ENCODE measurements at places on chromosomes 7 and 10. TPM values are rescaled to one million over a fixed set of nuclear protein-coding genes. Genes with fewer than 3 reads are reported as not detected.

The SPOCK2 gene
- polyA plus RNA-seq: 58.8 TPM

- H3K27me3 ChIP-seq: peaks cover 2% of the 10 kb centered on the region
- H3K4me3 ChIP-seq: no peak overlapping the region
- H3K36me3 ChIP-seq: no peaks in the 10 kb centered on the region
- DNase-seq: no peak
Observed at GRCh38 chr10:52466464-52466863, 152.4 kb downstream of the DKK1 start.

DNA sequence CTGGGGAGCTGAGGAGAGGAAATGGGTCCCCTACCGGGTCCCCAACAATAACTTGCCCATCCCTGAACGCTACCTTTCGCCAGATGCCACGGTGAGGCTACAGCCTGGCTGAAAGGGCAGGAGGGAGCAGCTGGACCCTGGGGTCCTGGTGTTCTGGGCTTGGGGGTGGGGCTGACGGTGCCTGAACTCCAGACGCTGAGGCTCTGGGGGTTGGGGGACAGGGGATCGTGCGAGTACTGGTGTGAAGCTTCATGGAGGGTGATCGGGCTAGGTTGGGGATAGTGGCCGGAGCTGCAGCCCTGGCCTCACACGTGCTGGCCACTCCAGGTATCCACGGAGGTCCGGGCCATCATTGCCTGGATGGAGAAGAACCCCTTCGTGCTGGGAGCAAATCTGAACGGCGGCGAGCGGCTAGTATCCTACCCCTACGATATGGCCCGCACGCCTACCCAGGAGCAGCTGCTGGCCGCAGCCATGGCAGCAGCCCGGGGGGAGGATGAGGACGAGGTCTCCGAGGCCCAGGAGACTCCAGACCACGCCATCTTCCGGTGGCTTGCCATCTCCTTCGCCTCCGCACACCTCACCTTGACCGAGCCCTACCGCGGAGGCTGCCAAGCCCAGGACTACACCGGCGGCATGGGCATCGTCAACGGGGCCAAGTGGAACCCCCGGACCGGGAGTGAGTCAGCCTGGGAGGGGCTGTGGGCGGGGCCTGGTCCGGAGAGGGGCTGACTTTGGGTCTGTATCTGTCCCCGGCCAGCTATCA, 8.3 kb downstream of the AEBP1 start:
- no peaks in the 10 kb centered on the region for H3K36me3 ChIP-seq
- H3K27me3 ChIP-seq: no peaks in the 10 kb centered on the region

GRCh38 chr10:44662051-44662450, 249.1 kb upstream of the TMEM72 start:
- H3K27ac ChIP-seq: no peak overlapping the region
- H3K36me3 ChIP-seq: no peaks in the 10 kb centered on the region
- H3K4me1 ChIP-seq: no peaks in the 10 kb centered on the region
- DNase-seq: no peak
- H3K27me3 ChIP-seq: no peaks in the 10 kb centered on the region
- no peak overlapping the region for H3K4me3 ChIP-seq

The CYP2C8 gene
- not detected for polyA plus RNA-seq

The BTBD16 gene
- not detected for polyA plus RNA-seq

DNA sequence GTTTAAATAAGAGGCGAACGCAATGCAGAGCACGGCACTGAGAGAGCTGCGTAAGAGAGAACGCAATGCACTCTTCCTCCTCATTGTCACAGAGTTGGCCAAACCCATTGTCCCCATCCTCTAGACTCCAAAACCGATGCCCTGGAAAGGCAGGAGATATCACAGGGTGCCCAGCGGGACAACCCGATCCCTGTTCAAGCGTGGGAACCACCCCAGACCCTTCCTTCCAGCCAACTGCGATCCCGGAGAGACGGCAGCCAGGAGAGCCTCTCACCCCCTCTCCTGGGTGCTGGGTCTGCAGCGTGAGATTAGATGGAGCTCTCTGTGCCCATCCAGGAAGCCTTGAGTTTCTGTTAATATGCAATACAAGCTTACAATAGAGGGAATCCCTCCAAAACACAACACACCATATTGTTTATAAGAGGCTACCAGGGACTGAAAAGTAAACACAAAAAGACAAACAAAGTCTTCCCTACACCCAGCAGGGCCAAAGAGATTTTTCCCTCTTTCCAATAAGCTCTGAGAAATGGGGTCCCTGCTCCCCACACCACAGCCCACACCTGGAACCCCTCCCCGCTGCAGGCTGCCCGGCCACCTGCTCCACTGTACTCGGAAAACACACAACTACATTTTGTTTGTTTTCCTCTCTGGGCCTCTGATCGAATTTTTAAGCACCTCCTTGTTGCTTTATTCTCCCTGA, 187.6 kb downstream of the ADARB2 start:
- DNase-seq: no peak
- H3K27ac ChIP-seq: no peak overlapping the region
- H3K4me3 ChIP-seq: no peak overlapping the region
- peaks cover 3% of the 10 kb centered on the region for H3K27me3 ChIP-seq

DNA sequence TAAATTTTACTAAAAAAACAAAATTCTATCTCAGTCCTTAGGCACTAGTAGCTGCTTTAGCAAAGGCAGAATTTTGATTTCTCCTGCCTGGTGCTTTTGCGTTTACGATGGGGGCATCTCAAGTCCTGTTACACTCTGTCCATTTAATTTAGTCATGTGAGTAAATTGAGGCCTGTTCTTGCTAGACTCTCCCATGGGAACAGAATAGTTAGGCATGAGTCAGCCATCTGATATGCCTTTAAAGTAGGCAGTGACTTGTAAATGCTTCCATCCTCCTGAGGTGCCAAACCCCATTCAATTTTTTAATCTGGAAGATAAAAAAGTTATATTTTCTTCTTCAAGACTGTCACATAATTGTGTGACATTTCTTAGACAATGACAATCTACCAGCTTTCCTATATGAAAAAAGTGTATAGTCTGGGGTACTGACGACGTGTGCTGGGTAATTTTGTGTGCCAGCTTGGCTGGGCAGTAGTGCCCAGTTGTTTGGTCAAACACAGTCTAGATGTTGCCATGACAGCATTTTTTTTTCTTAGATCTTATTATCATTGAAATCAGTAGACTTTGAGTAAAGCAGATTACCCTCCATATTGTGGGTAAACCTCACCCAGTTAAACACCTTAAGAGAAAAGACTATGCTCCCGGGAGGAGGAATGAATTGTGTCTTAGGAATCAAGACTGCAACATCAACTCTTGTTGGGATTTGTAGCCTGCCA, 603.4 kb downstream of the SORCS1 start:
- H3K4me1 ChIP-seq: no peaks in the 10 kb centered on the region
- no peak for DNase-seq
- H3K27me3 ChIP-seq: no peaks in the 10 kb centered on the region
- no peaks in the 10 kb centered on the region for H3K36me3 ChIP-seq

The CRYGN gene
- polyA plus RNA-seq: not detected

- no peaks in the 10 kb centered on the region for H3K36me3 ChIP-seq
- H3K27ac ChIP-seq: peak overlapping the region; percentile 96
- peak; percentile 64 for DNase-seq
- H3K4me3 ChIP-seq: peak overlapping the region; percentile 82
- H3K27me3 ChIP-seq: peaks cover 6% of the 10 kb centered on the region
Observed at GRCh38 chr7:151936207-151936606, 20.0 kb upstream of the GALNTL5 start.

The ZPBP gene
- not detected for polyA plus RNA-seq

DNA sequence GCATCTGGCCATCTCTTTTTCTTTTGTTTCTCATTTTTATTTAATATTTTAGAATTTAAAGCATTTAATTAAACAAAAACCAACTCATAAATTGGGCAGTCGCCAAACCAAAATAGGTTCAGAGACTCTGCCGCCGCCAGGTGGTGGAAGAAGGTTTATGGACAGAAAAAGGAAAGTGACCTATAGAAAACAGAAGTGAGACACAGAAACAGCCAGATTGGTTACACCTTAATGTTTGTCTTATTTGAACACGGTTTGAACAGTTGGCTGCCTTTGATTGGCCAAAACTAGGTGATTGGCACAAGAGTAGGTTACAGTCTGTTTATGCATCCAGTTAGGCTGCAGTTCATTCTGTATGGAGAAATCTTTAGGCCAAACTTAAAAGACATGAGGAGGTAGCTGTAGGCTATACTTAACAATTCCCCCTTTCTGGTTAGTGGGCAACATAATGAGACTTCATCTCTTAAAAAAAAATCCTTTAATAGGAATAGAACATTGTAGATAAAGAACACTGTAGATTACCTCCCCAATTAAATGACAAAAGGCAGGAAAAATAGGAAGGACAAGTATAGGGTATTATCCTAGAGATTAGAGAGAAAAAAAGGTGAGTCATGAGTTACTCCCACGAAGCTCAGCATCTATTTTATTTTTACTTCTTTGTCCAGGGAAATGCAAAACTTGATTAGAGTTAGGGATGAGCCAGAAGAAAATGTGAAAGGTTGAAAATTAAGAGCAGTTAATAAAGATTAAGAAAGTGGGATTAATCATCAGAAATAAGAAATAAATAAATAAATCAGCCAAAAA, 23.9 kb upstream of the CYCS start:
- peaks cover 37% of the 10 kb centered on the region for H3K36me3 ChIP-seq
- no peaks in the 10 kb centered on the region for H3K4me1 ChIP-seq
- DNase-seq: no peak
- no peak overlapping the region for H3K27ac ChIP-seq
- no peak overlapping the region for H3K4me3 ChIP-seq

DNA sequence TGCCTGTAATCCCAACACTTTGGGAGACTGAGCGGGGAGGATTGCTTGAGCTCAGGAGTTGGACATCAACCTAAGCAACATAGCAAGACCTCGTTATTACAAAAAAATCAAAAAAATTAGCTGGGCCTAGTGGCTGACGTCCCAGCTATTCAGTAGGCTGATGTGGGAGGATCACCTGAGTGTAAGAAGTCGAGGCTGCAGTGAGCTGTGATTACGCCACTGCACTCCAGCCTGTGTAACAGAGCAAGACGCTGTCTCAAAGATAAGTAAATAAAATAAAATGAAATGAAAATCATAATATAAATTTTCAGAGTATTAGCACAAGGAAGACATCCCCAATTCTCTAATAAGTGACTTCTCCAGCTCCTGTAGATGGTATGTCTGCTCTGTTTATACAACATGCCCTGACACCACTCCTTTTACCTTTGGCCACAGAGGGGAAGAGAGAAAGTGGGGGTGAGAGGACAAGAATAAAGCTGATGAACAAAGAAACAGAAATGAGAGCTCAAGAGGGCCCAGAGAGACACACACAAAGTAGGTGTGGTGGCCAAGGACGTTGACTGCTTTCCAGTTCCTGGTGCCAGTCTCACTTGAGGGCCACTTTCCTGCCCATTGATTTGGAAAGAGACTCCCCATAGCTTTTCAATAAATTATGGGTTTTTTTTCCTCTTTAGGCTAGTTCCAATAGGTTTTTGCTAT, 62.9 kb downstream of the PTTG1IP2 start:
- H3K36me3 ChIP-seq: no peaks in the 10 kb centered on the region
- no peak overlapping the region for H3K27ac ChIP-seq
- no peaks in the 10 kb centered on the region for H3K4me1 ChIP-seq
- no peak overlapping the region for H3K4me3 ChIP-seq
- no peak for DNase-seq
- H3K27me3 ChIP-seq: peaks cover 2% of the 10 kb centered on the region

The NXPH1 gene
- not detected for polyA plus RNA-seq

DNA sequence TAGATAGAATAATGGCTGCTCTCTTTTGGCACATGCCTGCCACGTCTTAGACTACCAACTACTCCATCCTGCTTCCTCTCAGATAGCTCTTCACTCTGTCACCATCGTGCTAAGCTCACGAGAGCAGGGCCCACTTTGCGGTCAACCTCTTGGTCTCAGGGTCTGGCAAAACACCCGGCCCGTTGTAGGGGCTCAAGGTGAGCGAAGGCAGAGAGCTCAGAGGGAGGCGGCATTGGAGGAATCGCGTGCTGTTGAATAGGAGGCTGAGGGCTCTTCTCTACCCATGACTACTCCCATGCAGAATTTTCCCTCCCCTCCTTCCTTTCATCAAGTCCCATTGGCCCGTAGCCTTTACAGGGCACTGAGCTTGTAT, 100.9 kb upstream of the DDC start:
- no peak overlapping the region for H3K27ac ChIP-seq
- H3K36me3 ChIP-seq: no peaks in the 10 kb centered on the region
- DNase-seq: no peak
- peaks cover 28% of the 10 kb centered on the region for H3K4me1 ChIP-seq
- no peak overlapping the region for H3K4me3 ChIP-seq

- H3K36me3 ChIP-seq: no peaks in the 10 kb centered on the region
- peaks cover 10% of the 10 kb centered on the region for H3K27me3 ChIP-seq
- peaks cover 12% of the 10 kb centered on the region for H3K4me1 ChIP-seq
- H3K4me3 ChIP-seq: peak overlapping the region; percentile 42
- peak; percentile 45 for DNase-seq
- no peak overlapping the region for H3K27ac ChIP-seq
Observed at GRCh38 chr10:13440185-13441061, 88.4 kb downstream of the BEND7 start.

DNA sequence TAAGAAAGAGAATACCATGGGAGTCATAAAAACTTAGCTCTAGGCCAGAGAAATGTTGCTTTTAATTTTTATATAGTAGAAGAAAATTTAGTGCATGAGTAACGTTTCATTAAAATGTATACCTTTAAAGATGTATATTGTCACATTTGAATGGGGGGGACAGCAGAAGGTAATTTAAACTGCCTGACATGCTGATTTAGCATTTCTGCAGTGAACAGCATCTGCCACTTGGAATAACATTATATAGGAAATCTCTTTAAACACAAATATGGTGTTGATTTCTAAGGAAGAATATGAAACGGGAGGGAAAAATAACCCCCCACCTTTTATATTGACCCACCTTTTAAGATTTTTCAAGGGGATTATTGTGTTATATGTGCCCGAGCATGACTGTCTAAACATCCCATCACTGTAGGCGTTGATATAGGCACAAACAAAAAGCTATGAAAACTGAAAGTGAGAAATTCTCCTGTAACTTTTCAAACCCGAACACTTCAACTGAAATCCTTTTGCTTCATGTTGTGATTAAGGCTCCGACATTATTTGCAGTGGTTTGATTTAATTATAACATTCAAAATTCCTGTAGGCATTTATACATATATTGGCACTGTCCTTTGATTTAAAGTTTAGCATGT, 244.7 kb upstream of the CELF2 start:
- no peak overlapping the region for H3K27ac ChIP-seq
- no peak overlapping the region for H3K4me3 ChIP-seq
- H3K36me3 ChIP-seq: no peaks in the 10 kb centered on the region

- H3K36me3 ChIP-seq: no peaks in the 10 kb centered on the region
- H3K4me3 ChIP-seq: no peak overlapping the region
- no peak overlapping the region for H3K27ac ChIP-seq
- DNase-seq: no peak
Observed at GRCh38 chr10:131743190-131744151, 157.3 kb upstream of the PPP2R2D start.

Measured in immature natural killer cell (primary cell).